CD4-positive, alpha-beta T cell (primary cell): ENCODE measurements at places on chromosomes 16 and 17.

DNA sequence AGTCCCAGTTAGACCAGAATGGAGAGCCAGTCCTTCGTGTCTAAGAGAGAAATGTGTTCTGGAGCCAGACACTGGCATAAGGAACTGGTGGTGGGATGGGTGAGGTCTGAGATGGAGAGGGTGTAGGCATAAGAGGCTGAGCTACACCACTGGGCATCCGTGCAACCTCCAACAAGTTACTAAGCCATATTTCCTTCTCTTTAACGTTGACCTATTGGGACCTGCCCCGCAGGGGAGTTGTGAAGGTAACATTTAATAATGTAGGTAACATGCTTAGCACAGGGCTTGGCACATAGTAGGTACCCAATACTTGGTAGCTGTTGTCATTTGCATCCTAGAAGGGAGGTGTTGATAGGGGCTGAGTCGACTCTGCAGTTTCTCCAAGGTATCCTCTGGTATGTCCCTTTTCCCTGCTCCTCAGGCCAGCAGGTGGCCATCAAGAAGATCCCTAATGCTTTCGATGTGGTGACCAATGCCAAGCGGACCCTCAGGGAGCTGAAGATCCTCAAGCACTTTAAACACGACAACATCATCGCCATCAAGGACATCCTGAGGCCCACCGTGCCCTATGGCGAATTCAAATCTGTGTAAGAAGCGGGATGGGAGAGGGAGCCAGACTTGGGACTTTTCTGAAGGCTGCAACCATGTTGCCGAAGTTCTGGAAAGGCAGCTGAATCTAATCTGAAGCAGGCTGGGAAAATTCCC lies 1.2 kb downstream of the MAPK7 start:
- peaks cover 31% of the 10 kb centered on the region for H3K36me3 ChIP-seq
- no peaks in the 10 kb centered on the region for H3K27me3 ChIP-seq
- no peak overlapping the region for H3K27ac ChIP-seq
- H3K4me3 ChIP-seq: peak overlapping the region; percentile 100
- DNase-seq: no peak
- H3K4me1 ChIP-seq: peaks cover 27% of the 10 kb centered on the region

DNA sequence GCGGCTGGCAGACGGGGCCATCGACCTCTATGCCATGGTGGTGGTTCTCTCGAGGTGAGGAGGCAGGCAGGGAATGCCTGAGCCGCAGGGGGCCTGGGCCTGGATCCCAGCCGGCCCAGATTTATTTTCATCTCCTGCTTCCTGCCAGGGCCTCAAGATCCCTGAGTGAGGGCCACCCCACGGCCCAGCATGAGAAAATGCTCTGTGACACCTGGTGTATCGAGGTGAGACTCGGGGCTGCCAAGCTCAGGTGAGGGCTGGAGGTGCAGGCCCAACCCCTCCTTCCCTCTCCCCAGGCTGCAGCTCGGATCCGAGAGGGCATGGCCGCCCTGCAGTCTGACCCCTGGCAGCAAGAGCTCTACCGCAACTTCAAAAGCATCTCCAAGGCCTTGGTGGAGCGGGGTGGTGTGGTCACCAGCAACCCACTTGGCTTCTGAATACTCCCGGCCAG lies 4.9 kb downstream of the ACADVL start:
- no peaks in the 10 kb centered on the region for H3K27me3 ChIP-seq
- H3K4me3 ChIP-seq: no peak overlapping the region
- H3K36me3 ChIP-seq: peaks cover 75% of the 10 kb centered on the region
- H3K27ac ChIP-seq: no peak overlapping the region
- H3K4me1 ChIP-seq: peaks cover 18% of the 10 kb centered on the region
- no peak for DNase-seq

DNA sequence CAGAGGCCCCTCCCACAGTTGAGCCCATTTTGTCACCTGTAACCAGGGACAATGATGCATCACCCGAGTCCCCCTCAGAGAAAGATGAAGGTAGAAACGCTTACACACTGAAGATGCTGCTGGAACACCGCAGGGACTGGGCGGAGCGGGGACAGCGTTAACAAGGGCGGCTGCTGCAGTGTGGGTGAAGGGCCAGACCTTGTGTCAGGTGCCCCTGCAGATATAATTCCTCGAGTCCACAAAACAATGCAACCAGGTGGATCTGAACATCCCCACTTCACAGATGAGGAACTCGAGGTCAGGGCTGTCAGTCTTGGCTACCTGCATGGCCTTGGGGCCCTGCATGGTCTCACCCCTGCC lies 6.3 kb upstream of the MAPK7 start:
- no peak overlapping the region for H3K4me3 ChIP-seq
- no peak overlapping the region for H3K27ac ChIP-seq
- no peaks in the 10 kb centered on the region for H3K27me3 ChIP-seq
- DNase-seq: no peak
- no peaks in the 10 kb centered on the region for H3K36me3 ChIP-seq
- peaks cover 61% of the 10 kb centered on the region for H3K4me1 ChIP-seq

DNA sequence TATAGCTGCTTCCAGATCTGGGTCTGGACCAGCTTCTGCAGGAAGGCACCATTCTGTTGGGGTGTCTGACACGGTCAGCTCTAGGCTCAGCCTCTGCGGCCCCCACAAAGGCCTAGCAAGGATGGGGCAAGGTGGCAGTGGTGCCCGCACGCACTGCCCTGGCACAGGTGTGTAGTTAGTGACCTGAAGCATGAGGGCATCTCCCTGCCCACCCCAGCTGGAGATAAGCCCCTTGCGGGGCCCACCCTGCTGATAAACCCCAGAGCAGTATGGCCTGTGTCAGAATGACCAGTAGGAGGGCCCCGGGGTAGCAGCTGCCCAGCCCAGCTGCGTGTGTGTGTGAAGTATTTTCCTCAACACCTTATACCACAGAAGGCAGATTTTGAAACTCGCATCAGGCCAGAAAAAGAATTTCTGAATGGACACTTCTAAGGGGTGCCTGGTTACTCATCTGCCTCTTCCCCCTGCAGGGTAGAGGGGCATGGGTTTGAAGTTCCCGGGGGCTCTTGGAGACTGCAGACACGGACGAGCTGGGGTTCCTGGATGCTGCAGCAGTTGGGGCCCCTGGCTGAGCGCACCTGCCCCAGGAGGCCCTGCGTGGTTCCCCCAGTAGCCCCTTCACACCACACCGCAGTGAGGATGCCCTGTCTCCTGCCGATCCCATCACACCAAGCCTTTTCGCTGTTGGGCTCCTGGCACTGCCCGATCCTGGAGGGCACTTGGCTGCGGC lies 4.5 kb downstream of the ARHGDIA start:
- no peak overlapping the region for H3K27ac ChIP-seq
- peaks cover 3% of the 10 kb centered on the region for H3K27me3 ChIP-seq

GRCh38 chr17:39870776-39871175 lies 2.8 kb downstream of the ZPBP2 start:
- H3K4me1 ChIP-seq: peaks cover 20% of the 10 kb centered on the region
- no peaks in the 10 kb centered on the region for H3K27me3 ChIP-seq
- H3K27ac ChIP-seq: no peak overlapping the region
- DNase-seq: no peak
